Activated T-helper 1 cell treated with anti-CD3 and anti-CD28 coated beads, Interleukin-12 subunit alpha, Interleukin-12 subunit beta, Interleukin-2, Interleukin-4 antibody, amounts not matched to agents 30 ng/mL and 10 ng/mL and 1 ng/mL, durations not matched to agents 14 hours and 24 hours and 36 hours (primary cell): ENCODE measurements at places on chromosomes 7 and 10.

DNA sequence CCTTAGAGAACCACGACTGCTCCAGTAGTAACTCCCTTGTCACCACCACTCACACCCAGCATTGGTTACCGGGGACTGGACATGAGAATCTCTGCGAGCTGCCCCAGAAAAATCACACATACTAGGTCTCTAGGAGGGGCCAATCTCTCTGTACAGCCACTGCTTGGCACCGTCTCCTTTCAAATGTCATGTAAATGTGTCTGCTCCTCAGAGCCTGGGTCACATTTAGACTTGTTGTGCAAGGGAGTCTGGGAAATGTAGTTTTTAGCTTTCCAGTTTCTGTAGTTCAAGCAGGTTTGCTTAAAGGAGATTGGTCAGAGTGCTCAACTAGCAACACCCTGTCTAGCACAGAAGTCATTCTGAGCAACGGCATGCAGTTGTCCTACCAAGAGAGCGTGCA lies 60.0 kb downstream of the CHN2 start:
- H3K27me3 ChIP-seq: peaks cover 10% of the 10 kb centered on the region
- no peaks in the 10 kb centered on the region for H3K4me1 ChIP-seq
- no peak overlapping the region for H3K4me3 ChIP-seq
- H3K36me3 ChIP-seq: no peaks in the 10 kb centered on the region

DNA sequence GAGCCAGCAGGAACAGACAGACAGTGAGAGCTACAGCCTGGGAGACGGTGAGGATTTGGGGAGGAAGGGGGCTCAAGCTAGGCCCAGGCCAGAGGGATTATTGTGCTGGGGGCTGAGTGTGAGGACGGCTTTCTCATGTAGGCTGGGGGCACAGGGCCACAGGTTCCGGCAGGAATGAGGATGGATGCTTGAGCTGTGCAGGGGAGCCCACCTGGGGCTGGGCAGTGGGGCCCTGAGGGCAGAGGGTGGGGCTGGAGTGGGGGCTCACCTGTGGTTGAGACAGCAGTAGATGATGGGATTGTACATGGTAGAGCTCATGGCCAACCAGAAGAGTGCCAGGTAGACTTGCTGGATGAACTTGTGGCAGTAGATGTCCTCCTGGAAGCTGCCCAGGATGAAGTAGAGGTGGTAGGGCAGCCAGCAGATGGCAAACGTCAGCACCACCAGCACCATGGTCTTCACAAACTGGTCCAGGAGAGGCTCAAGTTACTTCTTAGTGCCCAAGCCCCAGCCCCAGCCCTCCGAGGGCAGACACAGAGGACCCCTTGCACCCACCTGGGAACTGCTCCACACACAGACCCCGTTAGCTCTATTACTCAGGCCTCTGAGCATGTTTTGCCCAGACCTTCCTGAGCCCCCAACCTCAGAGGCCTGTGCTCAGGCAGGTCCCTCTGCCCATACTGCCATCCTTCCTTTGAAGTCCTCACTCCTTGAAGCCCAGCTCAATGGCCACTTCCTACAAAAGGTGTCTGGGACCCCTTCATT lies 9.7 kb downstream of the TACR2 start:
- no peaks in the 10 kb centered on the region for H3K27me3 ChIP-seq
- peak overlapping the region; percentile 70 for H3K27ac ChIP-seq
- DNase-seq: no peak
- peaks cover 24% of the 10 kb centered on the region for H3K4me1 ChIP-seq
- H3K36me3 ChIP-seq: peaks cover 14% of the 10 kb centered on the region
- no peak overlapping the region for H3K4me3 ChIP-seq

- H3K27ac ChIP-seq: no peak overlapping the region
- H3K36me3 ChIP-seq: no peaks in the 10 kb centered on the region
- no peak for DNase-seq
- H3K27me3 ChIP-seq: no peaks in the 10 kb centered on the region
- no peak overlapping the region for H3K4me3 ChIP-seq
Observed at GRCh38 chr7:64651203-64651602, 14.7 kb upstream of the ZNF107 start.

DNA sequence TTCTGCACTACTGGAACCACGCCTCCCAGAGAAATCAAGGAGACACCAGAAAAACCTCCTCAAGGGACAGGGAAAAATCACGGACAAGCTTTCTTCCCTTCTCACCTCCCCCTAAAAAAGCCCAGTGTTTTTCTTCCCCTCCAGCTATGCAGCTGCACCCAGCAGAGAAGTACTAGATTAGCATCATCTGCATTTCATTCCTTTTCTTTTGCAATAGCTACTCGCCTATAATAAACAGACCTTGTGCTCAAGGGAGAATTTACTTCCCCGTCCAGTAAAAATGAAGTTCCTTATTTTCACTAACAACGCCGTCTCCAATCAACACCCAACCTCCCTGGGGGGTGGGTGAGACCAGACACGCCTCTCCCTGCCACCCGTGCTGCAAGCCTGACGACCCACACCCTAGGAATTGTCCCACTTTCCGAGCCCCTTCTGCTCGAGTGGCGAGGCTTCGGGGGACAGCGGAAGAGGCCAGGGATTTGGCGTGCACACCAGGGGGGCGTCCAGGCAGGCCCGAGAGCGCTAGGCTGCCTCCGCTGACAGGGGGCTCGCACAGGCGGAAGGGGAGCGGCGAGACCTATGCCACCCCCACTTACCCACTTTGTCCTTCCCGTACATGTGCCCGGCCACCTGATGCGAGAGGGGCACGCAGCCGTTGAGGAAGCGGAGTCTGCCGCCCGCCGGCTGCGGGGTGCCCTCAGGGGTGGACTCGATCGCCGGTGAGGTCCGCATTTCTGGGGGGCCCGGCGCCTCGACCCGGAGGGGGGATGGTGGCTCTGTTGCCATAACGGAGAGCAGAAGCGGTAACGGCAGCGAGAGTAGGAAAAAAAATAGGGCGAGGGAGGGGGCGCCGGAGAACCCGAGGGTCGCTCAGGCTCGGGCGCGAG lies 625 bp downstream of the IPMK start:
- DNase-seq: peak; percentile 22
- H3K27me3 ChIP-seq: no peaks in the 10 kb centered on the region
- H3K27ac ChIP-seq: peak overlapping the region; percentile 95

GRCh38 chr10:119461923-119462322 lies 80.6 kb downstream of the RGS10 start:
- H3K4me3 ChIP-seq: no peak overlapping the region
- H3K4me1 ChIP-seq: peaks cover 13% of the 10 kb centered on the region
- peaks cover 4% of the 10 kb centered on the region for H3K36me3 ChIP-seq
- peaks cover 3% of the 10 kb centered on the region for H3K27me3 ChIP-seq
- no peak for DNase-seq

- H3K4me1 ChIP-seq: no peaks in the 10 kb centered on the region
- no peaks in the 10 kb centered on the region for H3K36me3 ChIP-seq
- no peak for DNase-seq
- H3K27ac ChIP-seq: no peak overlapping the region
- peaks cover 2% of the 10 kb centered on the region for H3K27me3 ChIP-seq
Observed at GRCh38 chr7:134167841-134168240, 40.7 kb downstream of the LRGUK start.

GRCh38 chr10:25896421-25896820 lies 37.6 kb upstream of the MYO3A start:
- DNase-seq: no peak
- no peaks in the 10 kb centered on the region for H3K27me3 ChIP-seq
- H3K4me3 ChIP-seq: no peak overlapping the region
- H3K27ac ChIP-seq: no peak overlapping the region

- no peak for DNase-seq
- no peaks in the 10 kb centered on the region for H3K36me3 ChIP-seq
- H3K27ac ChIP-seq: no peak overlapping the region
- no peak overlapping the region for H3K4me3 ChIP-seq
- peaks cover 3% of the 10 kb centered on the region for H3K27me3 ChIP-seq
Observed at GRCh38 chr10:133251388-133252222, 13.9 kb downstream of the VENTX start.
